Ammon's horn (tissue), 1 donor: ENCODE measurements at places on chromosomes 11 and 22.

GRCh38 chr11:26753723-26754504, 32.1 kb upstream of the SLC5A12 start:
- DNase-seq = peak; percentile 67

DNA sequence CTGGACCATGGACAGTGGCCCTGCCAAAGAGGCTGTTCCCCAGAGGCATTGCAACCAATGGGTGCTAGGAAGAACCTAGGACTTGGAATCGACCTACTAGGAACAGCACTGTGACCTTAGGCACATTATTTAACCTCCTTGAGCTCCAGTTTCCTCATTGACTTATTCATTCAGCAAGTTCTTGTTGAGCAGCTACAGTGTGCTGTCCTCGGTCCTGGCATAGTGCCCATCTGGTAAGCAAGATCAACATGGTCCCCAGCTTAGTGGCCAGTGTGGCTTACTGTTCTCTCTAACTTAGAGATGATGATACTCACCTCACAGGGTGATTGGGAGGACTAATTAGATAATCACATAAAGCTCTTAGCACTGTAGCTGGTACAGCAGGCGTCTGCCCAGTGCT, 8.2 kb downstream of the ABCG4 start:
- DNase-seq = no peak

GRCh38 chr22:17438026-17438425, 68.8 kb downstream of the CECR2 start:
- DNase-seq = no peak

DNA sequence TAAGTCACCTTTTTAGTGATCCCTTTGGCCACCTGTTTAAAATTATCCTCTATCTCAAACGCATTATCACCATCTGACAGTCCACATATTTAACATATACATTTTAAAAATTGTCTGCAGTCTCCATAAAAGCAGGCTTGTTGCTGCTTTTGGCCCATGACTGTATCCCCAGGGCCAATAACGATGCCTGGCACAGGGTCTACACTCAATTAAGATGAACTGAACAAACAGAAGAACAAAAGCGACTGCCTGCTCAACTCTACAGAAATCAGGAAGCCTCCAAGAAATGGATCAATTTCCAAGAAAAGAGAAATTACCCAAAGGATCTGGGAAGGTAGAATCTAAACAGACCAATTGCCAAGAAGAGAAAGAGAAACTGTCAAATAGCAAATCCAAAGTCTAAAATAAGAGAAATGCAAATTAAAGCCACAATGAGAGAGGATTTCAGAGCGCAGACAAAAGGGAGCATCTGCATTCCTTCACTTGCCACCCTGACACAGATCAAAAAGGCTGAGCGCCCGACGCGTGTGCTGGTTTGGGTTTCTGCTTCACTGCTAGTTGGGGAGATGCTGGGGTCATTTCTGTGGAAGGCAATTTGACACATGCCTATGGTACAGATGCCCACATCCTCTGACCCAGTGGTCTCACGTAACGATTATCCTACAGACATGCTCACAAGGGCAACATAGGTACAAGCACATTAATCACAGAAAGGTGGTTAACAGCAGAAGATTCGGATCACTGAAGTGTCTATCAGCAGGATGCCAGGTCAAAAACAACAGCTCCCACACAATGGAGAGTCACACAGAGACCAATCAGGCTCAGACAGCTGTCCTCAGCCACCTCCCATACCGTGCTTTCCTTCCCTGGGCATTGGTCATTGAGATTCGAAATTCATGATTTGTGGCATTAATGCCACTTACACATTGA, 55.9 kb downstream of the SHISAL1 start:
- DNase-seq = no peak

DNA sequence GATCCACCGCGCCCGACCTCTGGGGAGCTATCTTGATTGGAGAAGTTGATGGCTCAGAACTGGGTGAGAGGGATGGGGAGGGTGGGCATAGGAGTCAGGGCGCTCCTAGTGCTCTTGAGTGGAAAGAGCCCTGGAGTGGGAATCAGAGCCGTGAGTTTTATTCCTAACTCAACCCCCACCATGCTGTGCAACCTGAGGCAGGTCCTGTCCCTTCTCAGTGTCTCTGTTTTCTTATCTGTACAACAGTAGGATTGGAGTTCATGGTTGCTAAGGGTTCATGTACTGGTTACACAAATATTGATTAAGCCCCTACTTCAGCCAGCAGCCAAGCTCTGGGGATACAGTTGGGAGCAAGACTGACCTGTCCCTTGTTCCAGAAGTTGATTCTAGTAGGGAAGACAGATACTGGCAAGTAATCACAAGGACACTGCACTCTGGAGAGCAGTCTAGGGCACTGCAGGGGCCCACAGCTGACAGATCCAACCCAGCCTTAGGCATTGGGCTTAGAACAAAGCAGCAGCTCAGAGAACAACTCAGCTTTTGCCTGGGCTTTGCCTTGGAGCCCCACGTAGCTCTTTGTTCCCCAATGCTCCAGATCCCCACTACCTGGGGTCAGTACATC, 12.4 kb upstream of the DAGLA start:
- no peak for DNase-seq

DNA sequence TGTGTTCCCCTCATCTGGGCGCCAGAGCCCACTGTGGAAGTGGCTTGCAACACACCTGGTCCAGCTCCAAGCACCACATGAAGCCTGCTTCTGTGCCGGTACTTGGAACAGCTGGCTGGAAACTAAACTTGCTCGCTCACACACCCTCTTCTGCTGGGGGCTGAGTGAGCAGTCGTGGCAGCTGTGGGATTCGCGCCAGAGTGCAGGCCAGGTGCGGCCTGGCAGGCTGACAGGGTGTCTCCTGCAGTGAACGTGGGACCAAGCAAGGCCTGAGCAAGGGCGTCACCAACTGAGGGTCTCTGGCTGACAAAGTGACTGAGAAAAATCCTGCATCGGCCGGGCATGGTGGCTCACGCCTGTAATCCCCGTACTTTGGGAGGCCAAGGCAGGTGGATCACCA, 15.2 kb downstream of the SMC1B start:
- no peak for DNase-seq

DNA sequence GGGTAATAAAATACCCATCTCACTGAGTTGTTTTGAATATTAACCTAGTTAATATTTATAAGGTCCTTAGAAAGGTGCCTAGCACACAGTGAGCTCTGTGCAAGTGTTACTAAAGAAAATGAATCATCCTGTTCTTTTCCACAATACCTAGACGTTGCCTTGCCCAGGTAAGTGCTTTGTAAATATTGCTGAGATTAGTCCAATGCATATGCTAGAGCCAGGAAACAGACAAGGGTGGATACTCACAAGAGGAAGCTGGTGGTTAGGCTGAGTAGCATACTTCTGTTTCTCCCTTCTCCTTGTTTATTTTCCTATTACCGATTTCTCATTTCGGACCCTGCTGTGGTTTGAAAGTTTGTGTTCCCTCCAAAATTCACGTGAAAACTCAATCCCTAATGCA, 58.1 kb upstream of the BARX2 start:
- DNase-seq = no peak

DNA sequence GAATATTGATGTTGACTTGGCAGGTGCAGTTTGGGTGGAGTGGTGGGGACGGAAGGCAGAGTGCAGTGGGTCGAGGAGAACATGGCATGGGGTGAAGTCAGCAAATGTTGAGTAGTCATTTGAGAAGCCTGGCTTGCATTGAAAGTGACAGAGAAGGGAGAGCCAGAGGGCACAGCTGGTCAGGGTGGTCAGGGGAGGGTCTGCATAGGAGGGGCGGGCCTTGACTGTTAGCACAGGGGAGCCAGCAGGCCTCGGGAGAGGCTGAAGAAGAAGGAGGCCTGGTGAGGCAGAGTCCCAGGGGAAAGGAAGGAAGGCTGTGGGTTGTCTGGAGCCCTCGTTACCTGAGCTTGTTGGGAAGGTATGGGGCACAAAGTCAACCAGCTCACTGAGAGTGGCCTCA, 230.8 kb upstream of the TBCEL start:
- no peak for DNase-seq

DNA sequence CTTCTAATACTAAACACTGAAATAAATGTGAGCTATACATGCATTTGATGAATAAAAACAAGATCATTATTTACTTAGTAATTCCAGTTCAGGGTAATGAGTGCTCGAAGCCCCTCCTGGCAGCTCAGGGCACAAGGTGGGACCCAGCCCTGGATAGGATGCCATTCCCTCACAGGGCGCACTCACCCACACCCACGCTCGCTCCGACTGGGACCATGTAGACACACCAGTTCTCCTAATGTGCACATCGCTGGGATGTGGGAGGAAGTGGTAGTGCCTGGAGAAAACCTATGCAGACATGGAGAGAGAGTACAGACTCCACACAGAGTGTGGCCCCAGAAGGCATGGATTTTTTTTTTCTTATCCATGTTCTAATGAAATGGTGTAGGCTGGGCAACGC, 44.5 kb upstream of the RASSF10 start:
- DNase-seq = no peak

DNA sequence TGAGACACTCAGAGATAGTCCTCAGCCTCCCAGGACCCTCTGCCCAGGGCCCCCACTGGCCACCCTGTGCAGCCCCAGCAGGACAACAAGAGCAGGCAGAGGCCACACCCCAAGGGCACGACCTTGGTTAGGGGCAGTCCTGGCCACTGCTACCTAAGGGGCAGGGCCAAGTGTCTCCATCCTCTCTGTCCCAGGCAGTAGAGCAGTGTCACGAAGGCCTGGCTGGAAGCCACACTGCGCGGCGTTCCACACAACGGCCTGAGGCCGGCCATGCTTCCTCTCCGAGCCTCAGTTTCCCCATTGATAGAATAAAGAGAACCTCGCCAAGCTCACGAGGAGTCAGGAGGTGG, 1074.3 kb downstream of the BRD1 start:
- no peak for DNase-seq

DNA sequence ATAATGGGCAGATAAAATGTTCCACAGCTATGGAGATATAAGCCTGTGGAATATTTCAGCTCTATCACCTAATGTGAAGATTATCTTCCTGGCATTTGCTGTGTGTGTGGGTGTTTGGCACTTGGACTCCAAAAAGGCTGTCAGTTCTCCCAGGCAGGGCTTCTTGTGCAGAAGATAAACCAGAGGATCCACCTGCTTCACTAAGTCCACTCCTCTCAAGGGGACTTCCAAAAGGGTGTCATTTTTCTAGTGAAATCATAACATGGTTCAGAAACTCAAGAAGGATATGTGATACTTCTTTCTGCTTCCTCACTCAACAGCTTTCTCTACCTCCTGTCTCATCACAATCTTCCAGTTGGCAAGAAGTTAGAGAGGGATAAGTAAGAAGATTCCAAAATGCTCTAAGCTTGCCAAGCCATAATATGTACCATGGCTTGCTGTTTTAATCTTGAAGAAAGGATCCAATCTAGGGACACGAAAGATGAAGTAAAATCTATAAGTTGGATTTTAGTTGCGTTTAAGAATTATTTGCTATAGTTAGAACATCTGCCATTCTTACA, 206.2 kb upstream of the MTMR2 start:
- DNase-seq = no peak
